ENCODE measurements at places on chromosomes 16 and 17. TPM values are rescaled to one million over a fixed set of nuclear protein-coding genes. Genes with fewer than 3 reads are reported as not detected.

Gene ALG1
- total RNA-seq, result 15.1 TPM

Gene STH
- not detected for total RNA-seq

- DNase-seq, result no peak
Observed at GRCh38 chr17:52759864-52760263, 601.4 kb upstream of the CA10 start.

- peak; percentile 51 for DNase-seq
Observed at GRCh38 chr17:561116-561515, 153.5 kb downstream of the VPS53 start.

DNA sequence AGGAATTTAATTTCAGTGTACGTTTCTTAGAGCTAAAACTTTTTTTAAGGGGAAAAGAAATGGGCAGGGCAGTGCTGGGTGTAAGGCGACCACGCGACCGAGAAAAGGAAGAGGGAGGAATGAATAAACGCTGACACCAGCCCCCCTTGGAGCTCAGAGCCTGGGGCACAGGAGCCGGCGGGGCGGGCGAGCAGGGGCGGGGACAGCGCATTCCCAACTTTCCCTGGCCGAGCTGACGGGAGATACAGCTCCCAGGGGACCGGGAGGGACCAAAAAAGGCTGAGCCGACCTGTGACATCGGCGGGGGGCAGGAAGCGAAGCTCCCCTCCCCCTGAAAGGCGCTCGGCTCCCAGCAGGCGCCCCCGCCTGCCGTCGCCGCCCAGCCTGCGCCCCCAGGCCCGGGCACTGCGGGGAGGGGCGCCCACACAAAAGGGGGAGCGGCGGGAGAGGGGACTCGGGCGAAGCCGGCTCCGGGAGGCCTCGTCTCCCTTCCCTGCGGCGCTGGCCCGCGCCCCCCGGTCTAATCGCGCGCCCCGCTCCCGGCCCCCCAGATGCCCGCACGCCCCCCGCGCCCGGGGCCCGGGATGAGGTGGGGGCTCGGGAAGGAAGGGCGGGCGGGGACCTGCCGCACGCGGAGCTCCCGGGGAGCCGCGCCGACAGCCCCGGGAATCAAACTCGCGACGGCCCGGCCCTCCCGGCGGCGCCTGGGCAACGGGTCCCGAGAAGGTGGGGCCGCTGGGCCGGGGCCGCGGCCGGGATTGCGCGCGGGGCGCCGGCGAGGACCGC is 622 bp downstream of the CUEDC1 start:
- peak; percentile 85 for DNase-seq

- DNase-seq, result no peak
Observed at GRCh38 chr17:81460856-81461460, 51.6 kb downstream of the ACTG1 start.

DNA sequence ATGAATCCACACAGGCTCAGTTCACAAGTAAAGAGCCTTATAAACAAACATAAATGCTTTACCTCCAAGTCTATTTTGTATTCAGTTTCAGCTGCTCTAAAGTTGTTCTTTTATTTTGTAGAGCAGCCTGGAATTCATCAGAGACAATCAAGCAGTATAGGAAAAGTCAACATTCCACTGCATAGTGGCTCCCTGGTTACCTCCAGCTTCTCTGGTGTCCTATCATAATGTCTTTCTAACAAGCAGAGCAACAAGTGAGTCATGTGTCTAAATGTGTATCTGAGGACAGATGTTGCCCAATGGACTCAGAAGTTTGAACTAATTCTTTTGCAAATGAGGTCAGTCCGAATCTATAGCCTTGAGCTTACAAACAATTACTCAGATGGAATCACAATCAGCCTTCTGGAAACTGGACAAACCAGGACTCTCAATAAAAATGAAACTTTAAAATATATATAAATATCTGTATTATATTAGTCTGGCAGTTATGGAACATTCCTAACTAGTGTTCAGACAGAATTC is 292.0 kb upstream of the TOM1L1 start:
- no peak for DNase-seq

GRCh38 chr16:11391576-11391975 is 46.3 kb downstream of the RMI2 start:
- DNase-seq, result no peak

DNA sequence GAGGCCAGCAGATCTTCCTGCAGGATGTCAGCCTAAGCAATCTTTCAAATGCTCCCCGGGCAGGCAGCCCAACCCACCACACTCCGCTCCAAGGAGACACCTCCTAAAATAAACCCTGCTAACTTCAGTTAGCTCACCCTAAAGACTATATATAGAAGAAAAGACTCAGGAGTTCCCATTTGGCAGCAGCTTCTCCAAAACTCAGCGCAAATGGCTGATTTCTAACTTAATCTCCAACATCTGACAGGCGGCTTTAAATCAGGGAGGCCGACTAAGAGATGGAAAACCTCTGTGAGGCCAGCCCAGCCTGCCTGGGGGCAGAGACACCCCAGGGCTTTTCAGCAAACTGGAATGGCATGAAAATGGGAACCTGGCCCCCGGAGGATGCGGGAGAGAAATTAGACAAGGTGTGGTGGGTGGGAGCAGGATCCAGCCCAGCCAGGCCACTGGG is 91.6 kb downstream of the XYLT1 start:
- no peak for DNase-seq

DNA sequence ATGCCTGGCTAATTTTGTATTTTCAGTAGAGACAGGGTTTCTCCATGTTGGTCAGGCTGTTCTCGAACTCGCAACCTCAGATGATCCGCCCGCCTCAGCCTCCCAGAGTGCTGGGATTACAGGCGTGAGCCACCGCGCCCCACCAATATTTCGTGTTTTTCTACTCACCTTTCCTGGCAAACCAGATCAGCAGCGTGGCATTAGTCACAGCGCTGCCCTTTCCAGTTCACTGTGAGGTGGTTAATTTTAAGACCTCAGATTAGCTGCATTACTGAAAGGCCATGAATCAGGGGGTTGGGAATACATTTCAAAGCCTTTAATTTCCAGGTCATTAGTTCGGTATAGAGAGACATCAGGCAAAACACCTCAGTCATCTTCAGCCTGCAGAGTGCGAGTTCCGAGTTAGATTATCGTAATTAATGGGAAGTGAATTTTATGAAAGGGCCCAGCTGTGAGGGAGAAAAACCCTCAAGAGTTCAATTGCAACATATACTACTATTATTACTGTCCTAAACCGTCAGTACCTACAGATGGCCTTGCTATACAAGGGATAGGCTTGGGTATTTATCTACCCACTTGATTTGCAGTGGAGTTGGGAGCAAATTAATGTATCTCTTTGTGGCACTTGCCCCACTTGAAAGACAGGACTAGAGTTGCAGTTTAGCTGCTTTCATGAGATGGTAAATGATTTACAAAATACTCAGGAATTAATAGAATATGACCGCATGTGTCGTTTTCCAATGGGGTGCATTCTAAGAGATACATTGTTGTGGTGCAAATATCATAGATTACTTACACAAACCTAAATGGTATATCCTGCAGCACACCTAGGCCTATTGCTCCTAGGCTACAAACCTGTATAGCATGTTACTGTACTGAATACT is 2.1 kb upstream of the USP32 start:
- no peak for DNase-seq

- DNase-seq, result peak; percentile 72
Observed at GRCh38 chr17:19762515-19762961, 14.4 kb upstream of the ALDH3A1 start.

DNA sequence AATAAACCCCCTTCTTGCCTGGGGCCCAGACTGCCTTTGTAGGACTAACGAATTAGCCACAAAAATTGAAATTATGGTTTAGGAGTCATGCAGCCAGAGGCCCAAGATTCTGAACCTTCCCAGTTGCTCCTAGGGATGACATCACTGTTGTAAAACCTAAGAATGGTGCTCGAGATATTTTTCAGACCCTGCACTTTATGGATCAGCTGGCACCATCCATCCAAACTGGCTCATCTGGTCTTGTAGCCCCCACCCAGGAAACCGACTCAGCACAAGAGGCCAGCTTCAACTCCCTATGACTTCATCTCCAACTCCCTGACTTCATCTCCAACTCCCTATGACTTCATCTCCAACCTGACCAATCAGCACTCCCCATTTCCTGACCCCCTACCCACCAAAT is 10.9 kb upstream of the EVPL start:
- no peak for DNase-seq

- peak; percentile 67 for DNase-seq
Observed at GRCh38 chr17:50866950-50867362, 802 bp upstream of the TOB1 start.

GRCh38 chr16:86338403-86339115 is 171.8 kb upstream of the FOXF1 start:
- no peak for DNase-seq

DNA sequence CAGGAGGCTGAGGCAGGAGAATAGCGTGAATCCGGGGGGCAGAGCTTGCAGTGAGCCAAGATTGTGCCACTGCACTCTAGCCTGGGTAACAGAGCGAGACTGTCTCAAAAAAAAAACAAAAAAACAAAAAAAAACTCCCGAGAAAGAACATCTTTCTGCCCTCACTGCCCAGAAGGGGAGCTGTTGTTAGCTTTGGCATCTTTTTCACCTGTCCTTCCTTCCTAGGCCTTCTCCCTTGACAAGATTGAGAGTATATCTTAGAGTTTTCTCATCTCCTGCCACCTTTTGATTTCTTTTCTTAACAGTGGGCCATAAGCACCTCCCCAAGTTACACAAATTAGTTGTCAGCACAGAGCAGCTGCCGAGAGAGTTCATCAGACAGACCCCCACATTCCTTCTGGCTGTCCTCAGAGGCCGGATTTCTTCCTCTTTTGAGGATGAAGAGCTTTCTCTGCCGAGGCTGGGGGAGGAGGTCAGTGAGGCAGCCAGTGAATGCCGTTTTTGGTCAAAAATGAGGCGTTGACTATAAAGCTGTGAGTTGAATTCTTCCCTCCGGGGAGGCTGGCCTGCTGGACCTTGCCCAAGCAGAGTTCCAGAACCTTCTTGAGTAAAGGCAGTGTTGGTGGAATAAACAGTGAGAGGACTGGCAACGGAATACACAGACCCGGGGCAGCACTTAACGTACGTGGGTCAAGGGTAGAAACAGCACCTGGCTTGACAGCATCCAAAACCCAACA is 127.0 kb downstream of the ABCC6 start:
- no peak for DNase-seq
